Hematopoietic multipotent progenitor cell treated with erythropoietin and hydrocortisone succinate and interleukin-3 and kit ligand, for 6 days (in vitro differentiated cells): ENCODE measurements at places on chromosomes 2 and 18.
A peak's percentile ranks its signal among the peaks of the same experiment; 100 is the strongest.

- no peak for DNase-seq
Measured at GRCh38 chr2:234919711-234920110, 32.1 kb upstream of the SH3BP4 start.

DNA sequence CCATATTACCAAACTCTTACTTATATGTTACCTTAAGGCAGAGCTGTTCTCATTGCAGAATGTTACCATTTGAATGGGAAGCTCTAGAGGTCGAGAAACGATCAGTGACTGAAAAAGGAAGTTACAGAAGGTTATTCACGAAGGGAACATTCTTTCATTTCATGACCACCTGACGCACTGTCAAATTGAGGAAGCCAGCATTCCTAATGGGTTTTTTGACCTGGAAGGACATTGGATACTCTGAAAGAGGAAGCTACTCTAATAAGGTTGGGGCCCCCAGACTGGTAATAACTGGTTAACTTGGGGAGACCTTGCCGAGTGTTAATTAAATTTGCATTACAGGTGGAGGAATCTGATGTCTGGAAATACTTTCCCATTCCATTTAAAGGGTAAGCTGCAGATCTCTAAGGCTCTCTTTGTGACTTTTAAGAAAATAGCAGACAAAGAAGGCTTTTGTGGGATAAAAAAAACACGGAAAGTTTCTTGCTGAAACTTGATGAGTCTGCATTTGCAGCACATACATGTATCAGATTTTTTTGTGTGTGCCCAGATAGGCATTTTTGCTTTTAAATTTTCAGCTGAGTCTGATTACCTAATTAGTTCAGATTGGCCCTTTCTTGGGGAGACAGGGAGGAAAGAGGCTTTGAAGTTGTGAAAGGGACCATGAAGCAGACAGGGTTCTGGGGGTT, 137.1 kb downstream of the LTBP1 start:
- peak; percentile 23 for DNase-seq

GRCh38 chr18:6728331-6728730, 1.2 kb upstream of the ARHGAP28 start:
- DNase-seq, result no peak

GRCh38 chr2:155054712-155055111, 356.2 kb downstream of the KCNJ3 start:
- no peak for DNase-seq

DNA sequence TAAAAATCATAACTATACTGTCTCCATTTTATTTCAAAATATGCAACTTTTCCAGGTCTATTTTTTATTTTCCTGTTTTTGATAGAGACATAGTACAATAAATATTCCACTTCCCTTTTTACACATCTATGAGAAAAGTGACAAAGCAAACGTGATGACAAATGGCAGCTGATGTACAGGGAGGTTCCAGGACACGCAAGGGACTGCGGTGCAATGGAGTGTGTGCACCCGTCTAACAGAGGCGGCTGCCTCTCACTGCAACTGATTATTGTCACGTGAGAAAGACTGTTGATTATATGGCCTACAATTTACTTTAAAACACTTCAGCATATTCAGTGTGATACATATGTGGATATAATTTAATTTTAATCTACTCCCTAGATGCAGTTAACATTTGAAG, 142.6 kb downstream of the LRRC30 start:
- DNase-seq, result no peak

- DNase-seq, result peak; percentile 24
Measured at GRCh38 chr18:12879840-12880540, 4.0 kb downstream of the PTPN2 start.

DNA sequence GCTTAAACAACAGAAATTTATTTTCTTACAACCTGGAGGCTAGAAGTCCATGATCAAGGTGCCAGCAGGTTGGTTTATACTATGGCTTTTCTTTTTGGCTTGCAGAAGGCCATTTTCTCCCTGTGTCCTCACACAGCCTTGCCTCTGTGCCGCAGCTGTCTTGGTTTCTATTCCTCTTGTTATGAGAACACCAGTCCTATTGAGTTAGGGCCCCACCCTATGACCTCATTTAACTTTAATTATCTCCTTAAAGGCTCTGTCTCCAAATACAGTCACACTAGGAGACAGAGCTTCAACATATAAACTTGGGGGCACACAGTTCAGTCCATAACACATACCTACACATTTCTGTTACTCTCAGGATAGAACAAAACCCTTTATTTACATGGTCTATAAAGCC, 17.3 kb upstream of the RHOB start:
- DNase-seq, result peak; percentile 52

- DNase-seq, result no peak
Measured at GRCh38 chr2:150570712-150571111, 83.2 kb upstream of the RND3 start.

DNA sequence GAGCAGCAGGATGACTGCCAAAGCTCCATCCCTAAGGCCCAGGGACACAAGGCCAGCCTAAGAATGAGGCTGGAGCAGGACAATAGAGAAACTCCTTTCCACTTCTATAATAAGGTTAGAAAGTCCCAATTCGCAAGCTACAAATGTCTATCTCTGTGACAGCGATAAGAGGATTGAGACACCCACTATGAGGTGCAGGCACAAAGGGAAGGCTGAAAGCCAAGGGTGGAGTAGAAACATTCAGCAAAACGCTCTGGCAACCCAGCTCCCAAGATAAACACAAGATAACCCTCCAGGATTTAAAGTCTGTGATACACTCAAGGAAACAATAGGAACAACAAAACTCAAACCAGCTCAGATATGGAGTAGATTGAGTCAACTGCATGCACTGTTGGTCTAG, 418.0 kb upstream of the UBE2E3 start:
- DNase-seq, result no peak

GRCh38 chr2:161100211-161100895, 59.9 kb upstream of the TANK start:
- no peak for DNase-seq

DNA sequence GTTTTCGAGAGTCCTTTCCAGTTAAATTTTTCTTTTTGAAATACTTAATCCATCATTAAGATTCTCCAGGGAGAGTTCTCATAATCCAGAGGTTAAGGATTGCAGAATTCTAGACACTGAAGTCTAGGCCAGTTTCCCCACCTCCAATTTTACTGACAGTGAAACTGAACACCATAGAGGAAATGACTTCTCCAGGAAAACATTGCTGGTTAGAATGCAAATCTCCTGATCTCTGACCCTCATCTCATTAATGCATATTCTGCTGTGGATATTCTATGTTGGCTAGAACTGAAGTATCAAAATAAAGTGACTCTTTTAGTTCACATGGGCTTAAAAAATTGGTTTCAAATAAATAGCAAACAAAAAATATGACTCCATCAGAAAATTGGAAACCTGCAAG, 105.8 kb upstream of the UGP2 start:
- DNase-seq, result no peak

DNA sequence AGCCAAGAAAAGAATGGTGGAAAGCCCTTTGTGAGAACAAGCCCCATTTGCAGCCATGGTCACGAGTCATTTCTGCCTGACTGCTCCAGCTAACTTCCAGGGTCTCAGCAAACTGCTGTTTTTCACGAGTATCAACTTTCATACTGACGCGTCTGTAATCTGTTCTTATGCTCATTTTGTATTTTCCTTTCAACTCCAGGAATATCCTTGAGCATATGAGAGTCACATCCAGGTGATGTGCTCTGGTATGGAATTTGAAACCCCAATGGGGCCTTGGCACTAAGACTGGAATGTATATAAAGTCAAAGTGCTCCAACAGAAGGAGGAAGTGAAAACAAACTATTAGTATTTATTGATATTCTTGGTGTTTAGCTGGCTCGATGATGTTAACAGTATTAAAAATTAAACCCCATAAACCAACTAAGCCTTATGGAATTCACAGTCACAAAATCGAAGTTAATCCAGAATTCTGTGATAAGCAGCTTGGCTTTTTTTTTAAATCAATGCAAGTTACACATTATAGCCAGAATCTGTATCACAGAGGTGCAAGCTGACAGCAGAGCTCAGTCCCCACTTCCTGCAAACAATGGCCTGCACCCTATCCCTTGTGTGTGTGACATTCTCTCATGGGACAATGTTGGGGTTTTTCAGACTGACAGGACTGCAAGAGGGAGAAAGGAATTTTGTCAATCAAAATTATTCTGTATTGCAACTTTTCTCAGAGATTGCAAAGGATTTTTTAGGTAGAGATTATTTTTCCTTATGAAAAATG, 26.1 kb downstream of the SLC14A1 start:
- DNase-seq, result no peak
